NCI-H2081 treated with DMSO at 0.1 percent for 48 hours (cell line): ENCODE measurements at places on chromosomes 4 and X.

GRCh38 chr4:6273661-6273990 is 4.0 kb downstream of the WFS1 start:
- DNase-seq = no peak

GRCh38 chr4:82519072-82519471 is 42.7 kb downstream of the TMEM150C start:
- no peak for DNase-seq

GRCh38 chr4:155040031-155040430 is 168.4 kb upstream of the NPY2R start:
- no peak for DNase-seq

GRCh38 chr4:138999666-139000065 is 15.9 kb upstream of the NOCT start:
- DNase-seq = no peak

GRCh38 chr4:172515266-172515879 is 653.2 kb upstream of the GALNT7 start:
- DNase-seq = no peak

- DNase-seq = no peak
Observed at GRCh38 chr4:125547836-125548235, 233.1 kb downstream of the FAT4 start.

- no peak for DNase-seq
Observed at GRCh38 chr4:73904491-73904890, 35.3 kb downstream of the CXCL1 start.

- no peak for DNase-seq
Observed at GRCh38 chr4:31417040-31417439, 696.9 kb downstream of the PCDH7 start.

- DNase-seq = no peak
Observed at GRCh38 chr4:65050786-65051185, 619.5 kb downstream of the EPHA5 start.

GRCh38 chr4:22532896-22533295 is 17.0 kb upstream of the ADGRA3 start:
- no peak for DNase-seq

GRCh38 chrX:116232833-116233232 is 62.3 kb downstream of the AGTR2 start:
- DNase-seq = no peak

DNA sequence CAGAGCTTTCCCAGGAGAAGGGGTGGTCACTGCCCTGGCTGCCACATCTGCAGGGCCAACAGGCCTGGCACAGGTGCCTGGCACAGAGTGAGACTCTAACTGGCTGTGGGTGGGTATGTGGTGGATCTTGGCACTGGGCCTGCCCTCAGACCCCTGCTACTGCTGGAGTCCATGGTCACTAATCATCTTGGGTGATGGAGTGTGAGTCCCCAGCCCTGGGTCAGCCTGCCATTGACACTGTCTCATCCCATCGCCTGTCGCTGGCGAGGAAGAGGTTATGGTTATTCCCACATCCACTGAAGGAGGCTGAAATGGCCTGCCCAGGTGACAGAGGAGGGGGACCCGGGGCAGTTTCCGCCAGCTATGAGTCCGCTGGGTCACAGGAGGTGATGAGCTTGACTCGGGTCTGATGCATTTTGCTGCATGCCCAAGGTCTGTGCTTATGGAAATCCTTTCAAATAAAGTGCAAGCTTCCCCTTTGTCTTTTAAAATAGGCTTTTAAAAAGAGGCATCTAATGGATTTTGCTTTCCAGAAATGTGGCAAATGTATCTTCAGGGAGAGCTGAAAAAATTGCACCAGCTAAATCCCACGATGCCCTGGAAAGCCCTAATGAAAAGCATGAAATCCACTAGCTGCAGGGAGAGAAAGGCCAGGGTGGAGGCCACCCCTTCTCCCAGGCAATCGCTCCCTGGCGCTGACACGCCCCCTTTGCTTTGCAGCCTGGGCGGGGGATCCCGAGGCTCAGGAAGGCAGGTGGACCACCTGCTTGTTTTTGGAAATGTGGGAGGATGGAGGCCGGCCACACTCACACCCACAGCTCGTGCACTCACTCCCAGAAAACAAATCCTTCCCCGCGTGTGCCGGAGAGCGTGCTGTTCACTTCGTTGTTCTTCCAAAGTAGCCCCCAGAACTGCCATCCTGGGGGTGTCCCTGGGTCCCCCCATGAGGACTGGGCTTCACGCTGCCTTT is 54.9 kb downstream of the ABLIM2 start:
- DNase-seq = no peak

DNA sequence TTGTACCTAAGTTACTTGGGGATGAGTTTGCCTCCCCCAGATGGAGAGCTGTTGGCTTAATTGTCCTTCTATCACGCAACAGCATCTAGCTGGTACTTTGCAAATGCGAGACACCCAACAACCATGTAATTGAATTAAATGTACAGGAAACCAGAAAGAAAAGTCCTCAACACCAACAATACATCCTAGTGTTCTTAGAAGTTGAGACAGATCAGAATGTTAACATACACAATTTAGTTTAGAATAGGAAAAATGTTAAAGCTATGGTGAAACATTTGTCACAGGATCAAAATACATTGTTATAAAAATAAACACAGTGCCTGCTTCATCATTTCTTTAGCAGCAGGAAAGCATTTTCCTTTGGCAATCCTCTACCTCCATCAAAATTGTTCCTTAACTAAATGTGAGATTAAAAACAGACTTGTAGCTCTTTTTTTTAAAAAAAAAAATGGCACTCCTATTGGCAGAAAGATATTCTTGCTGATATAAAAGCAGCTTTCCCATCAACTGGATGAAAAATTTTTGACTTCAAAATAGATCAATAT is 163.1 kb upstream of the MID1 start:
- no peak for DNase-seq

DNA sequence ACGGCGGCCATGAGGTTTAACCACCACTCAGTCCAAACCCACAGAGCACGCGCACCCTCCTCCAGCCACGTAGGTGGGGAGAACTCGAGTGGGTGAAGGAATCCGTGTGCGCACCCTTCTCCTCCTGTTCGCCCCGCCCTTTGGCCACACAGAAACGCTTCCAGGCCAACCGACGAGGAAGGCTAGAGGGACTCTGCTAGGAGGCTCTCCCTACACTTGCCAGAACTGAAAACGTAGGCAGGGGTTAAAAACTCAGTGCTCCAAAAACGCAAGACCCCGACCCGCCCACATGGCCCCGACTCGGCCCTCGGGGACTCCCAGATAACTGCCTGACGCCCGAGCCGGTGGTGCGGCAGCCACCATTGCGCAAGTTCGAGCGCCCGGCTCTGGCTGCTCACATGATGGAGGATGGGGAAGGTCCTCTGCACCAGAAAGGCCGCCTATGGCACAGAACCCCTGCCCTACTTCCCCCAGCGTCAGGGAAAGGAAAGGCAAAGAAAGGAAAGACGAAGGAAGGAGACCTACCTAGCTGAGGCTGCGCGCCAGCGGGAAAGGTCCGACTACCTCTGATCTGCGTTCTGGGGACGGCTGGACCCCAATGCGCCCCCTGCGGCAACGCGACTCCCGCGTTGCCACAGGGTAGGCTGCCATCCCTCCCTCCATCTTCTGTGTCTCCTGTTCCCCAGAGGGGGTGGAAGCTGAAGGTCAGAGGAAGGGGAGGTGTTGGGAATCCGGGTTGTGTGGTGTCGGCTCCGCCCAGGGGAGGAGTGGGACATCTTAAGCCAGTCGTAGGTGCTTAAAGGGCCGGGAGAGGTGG is 201.9 kb upstream of the AGTR2 start:
- DNase-seq = peak; percentile 55

DNA sequence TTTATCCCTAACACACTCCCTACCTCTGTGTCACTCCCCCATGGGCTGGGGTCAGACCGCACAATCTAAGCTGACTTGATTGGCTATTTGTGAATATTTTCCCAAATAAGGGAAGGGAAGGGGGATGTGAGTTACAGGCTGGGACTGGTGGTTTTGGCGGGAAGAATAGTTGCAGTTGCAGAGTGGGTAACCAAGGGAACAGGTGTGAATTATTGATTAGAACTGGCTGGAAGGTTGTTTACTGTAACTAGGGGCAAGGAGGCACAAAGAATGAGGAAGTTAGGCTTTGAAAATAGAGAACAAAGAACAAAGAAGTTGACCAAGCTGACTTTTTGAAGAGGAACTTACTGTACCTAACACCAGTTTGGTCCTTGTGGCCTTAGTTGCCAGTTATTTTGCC is 88.0 kb upstream of the XAGE2 start:
- DNase-seq = no peak

DNA sequence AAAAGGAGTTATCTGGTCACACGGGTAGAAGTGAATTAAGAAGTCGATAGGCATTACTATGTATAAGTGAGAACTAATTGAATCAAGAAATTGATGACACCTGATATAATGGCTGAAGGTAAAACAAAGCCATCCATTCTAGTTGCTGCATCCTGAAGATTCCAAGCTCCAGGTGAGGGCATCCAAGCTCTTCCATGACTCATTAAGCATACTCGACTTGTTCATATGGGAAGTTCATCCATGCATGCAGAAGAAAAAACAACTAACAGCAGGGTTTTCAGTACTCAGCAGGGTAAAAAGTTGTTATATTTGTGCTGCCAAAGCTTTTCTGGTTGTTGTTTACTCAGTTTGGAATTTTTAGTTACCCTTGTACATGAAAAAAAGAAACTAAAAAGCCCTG is 508.0 kb upstream of the CXorf51A start:
- DNase-seq = no peak

DNA sequence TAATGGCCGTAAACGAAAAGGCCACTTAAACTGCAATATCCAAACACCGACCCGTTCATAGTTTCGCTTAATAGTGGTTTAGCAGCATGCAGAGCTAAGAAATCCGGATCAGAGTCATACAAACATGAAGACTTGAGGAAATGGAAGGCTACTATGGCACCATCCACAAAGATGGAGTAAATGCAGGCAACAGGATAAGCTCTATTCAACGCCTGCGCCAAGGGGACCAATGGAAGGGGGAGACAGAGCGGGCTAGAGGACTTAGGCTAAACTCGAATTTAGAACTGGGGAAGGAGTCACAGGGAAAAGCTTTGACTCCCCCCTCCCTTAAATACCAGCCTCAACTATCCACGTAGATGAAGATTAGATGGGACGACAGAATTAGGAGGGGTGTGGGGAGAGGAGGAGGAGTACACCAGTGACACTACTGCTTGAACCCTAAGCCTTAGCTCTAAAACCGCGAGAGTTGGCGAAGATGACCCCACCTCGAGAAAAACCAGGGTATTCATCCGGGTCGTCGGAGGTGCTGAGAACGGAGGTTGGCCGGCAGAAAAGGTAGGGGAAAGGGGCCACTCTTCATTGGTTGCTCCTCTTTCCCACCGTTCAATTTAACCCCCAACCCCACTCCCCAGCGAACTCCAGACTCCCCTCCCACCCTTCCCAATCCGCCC is 3.5 kb downstream of the HUWE1 start:
- peak; percentile 3 for DNase-seq

DNA sequence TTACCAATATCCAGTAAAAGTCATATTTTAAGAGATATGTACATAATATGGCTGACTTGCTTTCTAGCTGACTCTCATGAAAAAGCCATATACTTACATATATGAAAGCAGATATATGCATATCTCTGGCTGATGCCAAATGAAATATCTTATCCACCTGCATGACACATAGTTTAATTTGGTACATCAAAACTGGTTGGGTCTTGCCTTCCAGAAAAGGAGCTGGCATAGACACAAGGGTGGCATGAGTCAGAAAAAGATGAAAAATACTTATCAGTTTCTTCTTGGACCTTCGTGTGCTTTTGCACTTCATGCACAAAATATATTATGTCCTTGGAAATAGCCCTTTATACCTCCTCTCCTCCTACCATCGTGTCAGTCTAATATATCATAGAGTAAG is 32.1 kb downstream of the TIGD4 start:
- DNase-seq = no peak

DNA sequence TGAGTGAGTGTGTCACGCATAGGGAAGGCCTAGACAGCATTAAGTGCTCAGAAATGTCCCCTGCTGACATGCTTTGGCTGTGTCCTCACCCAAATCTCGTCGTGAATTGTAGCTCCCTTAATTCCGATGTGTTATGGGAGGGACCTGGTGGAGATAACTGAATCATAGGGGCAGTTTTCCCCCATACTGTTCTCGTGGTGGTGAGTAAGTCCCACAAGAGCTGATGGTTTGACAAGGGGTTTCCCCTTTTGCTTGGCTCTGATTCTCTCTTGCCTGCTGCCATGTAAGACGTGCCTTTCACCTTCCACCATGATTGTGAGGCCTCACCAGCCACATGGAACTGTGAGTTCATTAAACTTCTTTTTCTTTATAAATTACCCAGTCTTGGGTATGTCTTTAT is 78.0 kb downstream of the NSUN7 start:
- no peak for DNase-seq

GRCh38 chr4:144338148-144338547 is 197.6 kb upstream of the GYPA start:
- no peak for DNase-seq

DNA sequence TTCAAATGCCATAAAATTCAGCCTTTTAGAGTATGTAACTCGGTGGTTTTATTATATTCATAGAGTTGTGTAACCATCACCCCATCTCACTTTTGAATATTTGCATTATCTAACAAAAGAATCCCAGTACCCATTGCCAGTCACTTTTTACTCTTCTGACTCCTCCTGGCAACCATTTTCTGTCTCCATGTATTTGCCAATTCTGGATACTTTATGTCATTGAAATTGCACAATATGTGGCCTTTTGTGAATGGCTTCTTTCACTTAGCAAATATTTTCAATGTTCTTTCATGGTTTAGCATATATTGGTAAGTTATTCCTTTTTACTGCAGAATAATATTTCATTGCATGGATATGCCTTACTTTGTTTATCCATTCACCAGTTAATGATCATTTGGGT is 79.9 kb downstream of the SLIT2 start:
- no peak for DNase-seq

DNA sequence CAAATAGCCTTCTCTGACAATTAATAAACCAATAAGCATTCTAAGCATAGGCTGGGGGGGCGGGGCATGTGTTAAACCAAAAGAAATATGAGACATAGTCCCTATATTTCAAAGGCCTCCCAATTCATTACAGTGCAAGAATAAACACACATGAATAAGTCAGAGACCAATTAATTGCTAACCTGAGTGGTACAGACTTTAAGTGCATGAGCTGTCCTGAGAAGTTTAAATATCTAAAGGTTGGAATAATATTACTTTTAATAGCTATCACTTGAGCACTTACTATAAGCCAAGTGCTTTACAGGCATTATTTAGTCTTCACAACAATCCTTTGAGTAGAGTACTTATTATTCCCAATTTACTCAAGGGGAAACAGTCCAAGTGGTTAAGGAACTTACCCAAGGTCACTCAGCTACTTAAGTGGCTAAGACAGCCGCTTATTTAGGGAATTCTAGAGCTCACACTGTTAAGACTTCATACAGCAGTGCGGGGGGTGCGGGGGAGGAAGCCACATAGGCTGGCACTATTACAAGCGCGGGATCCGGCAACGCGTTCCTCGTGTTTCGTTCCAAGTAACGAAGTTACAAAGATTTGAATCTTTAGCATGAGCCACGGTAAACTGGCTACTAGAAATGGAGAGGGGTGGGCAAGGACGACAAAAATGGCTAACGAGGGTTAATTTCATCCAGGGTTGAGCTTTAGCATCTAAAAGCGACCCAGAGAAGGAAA is 1.4 kb downstream of the THOC2 start:
- no peak for DNase-seq
